ENCODE measurements at places on chromosomes 7 and 10. TPM values are rescaled to one million over a fixed set of nuclear protein-coding genes. Genes with fewer than 3 reads are reported as not detected.

DNA sequence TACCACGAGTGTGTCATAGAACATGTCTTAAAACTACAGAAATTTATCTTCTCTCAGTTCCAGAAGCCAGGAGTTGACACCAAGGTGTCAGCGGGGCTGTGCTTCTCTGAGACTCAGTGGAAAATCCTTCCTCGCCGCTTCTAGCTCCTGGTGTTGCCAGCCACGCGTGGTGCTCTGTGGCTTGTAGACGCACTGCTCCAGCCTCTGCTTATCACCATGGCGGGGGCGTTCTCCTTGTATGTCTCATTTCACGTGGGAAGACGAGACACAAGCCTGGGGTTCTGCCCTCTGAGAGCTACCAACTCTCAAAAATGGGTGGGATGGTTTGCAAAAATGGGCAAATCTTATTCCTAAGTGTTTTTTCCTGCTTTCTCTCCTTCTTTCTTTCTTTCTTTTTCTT, 11.0 kb upstream of the GALNTL5 start:
- no peak for DNase-seq

Gene AGMO
- 0.22 TPM for total RNA-seq

Gene FAM237B
- not detected for total RNA-seq

DNA sequence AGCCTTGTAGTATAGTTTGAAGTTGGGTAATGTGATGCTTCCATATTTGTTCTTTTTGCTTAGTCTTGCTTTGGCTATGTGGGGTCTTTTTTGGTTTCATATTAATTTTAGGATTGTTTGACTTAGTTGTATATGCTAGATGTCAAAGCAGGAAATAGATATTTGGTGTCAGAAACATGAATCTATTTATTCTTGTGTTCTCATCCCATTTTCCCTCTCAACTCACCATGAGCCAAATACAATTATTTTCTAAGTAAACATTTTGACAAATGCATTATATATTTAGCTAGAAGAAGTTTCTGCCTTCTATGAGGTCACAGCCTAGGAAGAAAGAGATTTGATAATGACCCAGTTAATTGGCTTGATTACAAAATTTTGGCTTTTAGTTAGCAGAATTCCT, 1160.6 kb upstream of the C7orf33 start:
- no peak for DNase-seq

GRCh38 chr7:82530361-82530760, 86.8 kb upstream of the CACNA2D1 start:
- DNase-seq: no peak

DNA sequence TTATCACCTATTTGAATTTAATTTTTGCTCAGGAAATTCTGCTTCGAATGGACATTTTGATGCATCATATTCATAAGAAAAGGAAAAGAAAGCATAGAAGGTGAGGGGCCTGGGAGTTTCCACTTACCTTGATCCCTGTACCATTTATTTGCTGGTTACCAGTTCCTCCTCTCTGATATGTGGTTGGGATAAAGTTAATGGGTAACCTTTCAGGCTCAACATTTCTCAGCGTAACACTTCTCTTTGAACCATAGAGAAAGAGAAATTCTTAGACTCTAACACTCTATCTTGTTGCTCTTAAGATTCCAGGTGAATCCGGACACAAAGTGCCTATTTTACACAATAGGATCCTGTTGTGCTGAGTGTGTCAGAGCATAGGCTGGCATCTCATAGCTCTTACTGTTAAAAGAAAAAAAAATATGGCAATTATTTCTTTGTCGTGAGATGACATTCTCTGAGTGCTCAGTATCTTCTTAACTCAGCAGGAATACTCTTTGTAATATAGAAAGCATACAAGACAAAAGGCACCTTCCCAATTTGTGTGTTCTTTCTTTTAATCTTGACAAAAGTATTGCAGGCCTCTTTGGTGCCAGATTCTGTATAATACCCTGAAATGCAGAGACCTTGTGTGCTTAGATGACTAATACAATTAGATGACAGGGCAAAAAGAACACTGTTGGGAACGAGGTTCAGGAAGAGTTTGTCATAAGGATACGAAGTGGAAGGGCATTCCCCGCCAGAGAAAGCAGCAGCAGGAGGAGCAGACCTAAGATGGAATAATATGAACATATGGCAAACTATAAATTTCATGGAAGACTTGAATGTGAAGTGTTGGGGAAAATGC, 689.6 kb downstream of the NRG3 start:
- no peak for DNase-seq

Data from lung microvascular endothelial cell (primary cell).